Activated CD4-positive, alpha-beta T cell treated with anti-CD3 and anti-CD28 coated beads, Interleukin-2, amount 50 U/mL, for 24 hours (primary cell): ENCODE measurements at places on chromosomes 6 and 20.

- DNase-seq: no peak
Observed at GRCh38 chr20:30487947-30488926, 769.2 kb upstream of the DEFB115 start.

DNA sequence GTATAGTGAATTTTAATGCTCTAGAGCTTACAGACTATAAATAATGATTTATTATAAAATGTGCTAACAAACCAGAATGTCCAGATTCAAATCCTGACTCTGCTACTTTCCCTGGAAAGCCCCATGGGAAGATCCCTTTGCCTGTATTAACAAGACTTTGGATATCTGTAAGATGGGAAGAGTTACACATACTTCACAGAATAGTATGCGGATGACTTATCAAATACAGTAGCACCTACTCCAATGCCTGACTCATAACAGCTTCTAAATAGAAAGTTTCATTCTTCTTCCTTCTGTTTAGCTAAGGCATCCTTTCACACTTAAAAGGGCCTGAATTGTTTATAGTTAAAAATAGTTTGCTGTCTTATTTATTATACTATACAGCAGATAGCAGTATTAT, 166.3 kb downstream of the KCNQ5 start:
- no peak for DNase-seq

DNA sequence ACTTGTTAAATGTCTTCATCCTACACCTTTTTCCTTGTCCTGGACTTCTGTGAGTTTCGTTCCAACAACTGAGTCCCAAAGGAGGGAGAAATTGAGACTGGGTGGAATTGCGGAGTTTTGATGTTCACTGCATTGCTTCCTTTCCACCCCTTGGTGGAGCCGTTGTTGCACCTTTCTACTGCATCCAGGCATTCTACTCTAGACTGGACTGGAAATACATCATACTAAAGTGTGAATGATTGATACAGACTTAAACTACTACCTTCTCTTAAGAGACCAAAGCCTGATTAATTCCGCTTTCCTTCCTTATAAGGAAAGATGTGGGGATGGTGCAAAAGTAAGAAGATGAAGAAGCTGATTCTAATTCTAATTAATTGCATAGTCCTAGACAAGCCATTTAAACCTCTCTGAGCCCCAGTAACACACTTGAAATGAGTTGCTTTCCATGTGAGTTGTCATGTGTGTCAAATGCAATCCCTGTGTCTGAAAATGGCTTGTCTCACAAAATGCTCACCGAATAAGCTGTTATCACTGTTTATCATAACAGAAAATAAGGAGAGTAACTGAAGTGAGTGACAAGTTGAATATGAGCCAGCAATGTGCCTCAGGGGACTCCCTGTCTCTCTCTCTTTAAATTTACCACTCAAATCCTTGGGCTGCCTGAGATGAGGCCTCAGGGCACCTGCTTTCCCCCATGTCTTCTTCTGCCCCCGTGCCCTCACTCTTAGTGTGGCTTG, 338.3 kb upstream of the CHD6 start:
- no peak for DNase-seq

GRCh38 chr6:45112711-45113110, 215.4 kb upstream of the RUNX2 start:
- DNase-seq: no peak

DNA sequence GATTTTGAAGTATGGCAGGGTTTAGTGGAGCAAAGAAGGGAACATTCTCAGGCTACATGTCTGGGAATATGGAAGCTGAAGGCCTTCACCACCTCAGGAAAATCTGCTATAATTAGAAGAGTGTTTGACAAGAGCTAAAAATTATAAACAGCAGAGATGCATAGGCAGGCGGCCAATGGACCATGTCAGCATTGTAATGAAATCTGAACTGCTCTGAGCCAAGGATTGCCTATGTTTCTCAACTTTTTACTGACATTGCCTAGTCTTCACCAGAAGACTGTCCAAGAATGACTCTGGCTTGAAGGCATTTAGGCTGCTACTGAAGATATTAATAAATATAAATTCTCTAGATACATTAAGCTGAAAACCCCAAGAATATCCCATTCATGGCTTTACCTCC, 84.1 kb downstream of the C6orf52 start:
- no peak for DNase-seq

DNA sequence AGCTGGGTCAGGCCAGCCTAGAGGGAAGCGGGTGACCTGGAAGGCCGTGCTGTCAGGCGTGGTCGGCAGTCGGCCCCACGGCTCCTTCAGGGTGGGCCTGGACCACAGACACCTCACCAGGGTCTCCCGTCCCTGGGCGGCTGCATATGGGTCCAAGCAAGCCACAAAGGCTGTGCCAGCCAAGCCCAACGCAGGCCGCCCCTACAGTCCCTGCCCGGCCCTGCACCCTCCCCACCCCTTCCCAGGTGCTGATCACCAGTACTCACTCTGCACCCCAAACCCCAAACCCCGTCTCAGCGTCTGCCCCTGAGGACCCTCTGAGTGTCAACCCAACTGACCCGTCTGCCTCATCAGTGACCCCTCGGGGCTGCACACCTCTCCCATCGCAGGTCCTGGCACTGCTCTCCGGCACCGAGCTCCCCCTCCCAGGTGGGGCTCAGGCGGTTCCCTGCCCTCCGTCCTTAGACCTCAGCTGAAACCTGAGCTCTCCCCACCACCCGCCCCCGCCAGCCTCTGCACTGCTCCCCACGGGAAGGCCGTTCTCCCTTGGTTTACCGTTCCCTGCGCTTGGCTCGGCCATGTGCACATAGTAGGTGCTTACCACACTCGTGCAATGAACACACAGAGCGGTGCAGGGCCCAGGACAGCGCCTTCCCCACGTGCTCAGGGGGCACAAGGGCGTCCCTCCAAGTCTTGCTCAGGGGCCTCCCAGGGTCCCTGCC, 1.5 kb upstream of the PPDPF start:
- DNase-seq: no peak

- no peak for DNase-seq
Observed at GRCh38 chr6:170371588-170371987, 65.0 kb downstream of the FAM120B start.

- no peak for DNase-seq
Observed at GRCh38 chr6:72212686-72213085, 326.3 kb downstream of the RIMS1 start.

- DNase-seq: no peak
Observed at GRCh38 chr6:51790946-51791345, 296.5 kb downstream of the PKHD1 start.

DNA sequence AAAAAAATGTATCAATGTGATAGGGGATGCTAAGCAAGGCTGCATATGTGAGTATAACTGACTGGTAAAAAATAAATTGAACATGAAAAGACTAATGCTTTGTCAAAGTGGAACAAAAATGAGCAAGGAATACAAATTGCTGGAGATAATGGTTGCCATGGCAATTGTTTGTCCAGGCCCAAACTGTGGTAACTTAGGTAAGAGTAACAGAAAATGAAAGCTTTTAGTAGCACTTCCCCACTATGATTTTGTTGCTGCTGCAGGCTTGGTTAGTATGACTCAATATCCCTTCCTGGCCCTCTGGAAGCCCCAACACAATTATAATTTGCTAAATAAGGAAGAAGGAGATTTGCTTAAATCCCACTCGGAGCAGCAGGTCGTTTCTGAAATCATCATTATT, 577.1 kb downstream of the DOK5 start:
- no peak for DNase-seq

DNA sequence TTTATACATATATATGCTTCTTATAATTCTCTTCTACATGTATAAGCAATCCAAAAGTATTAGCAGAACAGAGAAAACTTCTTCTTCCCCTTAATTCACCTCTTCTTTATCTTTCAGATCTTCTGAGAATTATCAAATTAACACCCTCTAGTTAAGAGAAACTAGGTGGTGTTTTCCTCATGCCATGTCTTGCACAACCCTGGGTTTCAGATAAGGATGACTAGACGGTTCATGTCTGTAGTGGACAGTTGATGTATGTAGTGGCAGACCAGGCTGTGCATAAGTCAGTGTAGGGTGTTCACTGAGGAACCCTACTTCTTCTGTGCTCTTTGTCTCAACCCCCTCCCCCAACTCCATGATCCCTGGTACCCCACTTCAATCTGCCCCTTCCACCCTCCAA, 187.3 kb downstream of the SAMD5 start:
- no peak for DNase-seq

- DNase-seq: no peak
Observed at GRCh38 chr6:13709689-13710551, 1.7 kb downstream of the RANBP9 start.

DNA sequence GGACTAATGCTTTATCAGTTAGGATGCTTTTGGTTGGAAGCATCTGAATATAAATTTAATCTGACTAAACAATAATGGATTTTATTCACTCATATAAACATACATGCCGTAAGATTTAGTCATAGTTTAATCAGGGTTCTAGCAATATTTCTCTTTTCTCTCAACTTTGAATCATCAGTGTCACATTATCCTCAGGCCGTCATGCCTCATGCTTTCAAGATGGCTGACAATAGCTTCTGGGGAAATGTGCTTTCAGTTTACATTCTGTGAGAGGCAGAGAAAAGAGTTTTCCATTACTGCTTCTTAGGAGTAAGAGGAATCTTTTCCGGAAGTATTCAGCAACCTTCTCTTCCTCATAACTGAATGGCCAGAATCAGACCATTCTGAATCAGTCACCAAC, 162.2 kb downstream of the GJA1 start:
- DNase-seq: no peak

- no peak for DNase-seq
Observed at GRCh38 chr20:7025635-7026034, 258.1 kb downstream of the BMP2 start.

DNA sequence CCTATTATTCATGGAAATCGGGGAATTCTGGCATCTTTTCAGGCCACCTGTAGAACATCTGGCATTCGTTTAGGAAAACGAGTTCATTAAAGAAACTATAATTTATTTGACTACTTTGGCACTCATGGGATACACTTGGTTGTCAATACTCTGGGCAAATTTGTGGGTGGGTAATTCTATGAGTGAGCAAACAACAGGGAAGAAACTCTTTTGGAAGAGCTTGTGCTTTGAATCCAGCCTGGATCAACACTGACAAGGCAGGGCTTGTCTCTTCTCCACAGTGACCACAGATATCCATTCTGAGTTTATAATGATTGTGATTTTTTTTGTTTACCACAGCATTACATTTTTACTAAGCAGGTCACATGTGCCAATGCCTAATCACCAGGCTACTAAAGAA, 394.7 kb downstream of the THBS2 start:
- DNase-seq: no peak

GRCh38 chr20:50040432-50041245, 57.9 kb downstream of the SNAI1 start:
- DNase-seq: no peak

DNA sequence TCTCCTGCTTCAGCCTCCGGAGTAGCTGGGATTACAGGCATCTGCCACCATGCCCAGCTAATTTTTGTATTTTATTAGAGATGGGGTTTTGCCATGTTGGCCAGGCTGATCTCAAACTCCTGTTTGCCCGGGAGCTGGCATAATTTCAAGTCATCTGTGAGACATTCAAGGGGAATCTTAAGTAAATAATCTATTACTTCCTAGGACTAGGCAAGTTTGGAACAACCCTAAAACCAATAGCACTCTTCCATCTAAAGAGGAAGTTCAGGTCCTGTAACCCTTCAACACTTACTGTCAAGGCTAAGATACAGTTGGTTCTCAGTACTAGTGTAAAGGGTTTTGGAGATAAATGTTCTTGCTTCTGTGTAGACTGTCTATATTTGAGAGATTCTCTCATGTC, 267.8 kb upstream of the IRAK1BP1 start:
- no peak for DNase-seq

GRCh38 chr6:35048631-35049083, 92.5 kb downstream of the TCP11 start:
- no peak for DNase-seq

DNA sequence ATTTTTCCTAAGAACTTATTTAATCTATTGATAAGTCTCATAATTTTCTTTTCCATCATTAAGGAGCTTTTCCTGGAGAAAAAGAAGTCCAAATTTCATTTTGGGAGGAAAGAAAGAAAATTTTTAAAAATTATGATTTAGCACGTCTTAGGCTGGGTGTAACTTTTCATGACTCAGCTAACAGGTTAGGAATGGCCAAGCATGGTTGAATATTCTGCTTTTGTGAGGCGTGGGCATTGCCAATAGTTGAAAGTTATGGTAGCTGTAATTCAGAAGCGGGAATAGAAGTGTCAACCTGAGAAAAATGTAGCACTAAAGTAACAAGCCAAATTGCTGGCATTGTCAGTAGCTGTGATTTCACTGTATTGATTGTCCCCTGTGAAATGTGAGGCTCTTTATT, 77.2 kb upstream of the ARID1B start:
- no peak for DNase-seq

DNA sequence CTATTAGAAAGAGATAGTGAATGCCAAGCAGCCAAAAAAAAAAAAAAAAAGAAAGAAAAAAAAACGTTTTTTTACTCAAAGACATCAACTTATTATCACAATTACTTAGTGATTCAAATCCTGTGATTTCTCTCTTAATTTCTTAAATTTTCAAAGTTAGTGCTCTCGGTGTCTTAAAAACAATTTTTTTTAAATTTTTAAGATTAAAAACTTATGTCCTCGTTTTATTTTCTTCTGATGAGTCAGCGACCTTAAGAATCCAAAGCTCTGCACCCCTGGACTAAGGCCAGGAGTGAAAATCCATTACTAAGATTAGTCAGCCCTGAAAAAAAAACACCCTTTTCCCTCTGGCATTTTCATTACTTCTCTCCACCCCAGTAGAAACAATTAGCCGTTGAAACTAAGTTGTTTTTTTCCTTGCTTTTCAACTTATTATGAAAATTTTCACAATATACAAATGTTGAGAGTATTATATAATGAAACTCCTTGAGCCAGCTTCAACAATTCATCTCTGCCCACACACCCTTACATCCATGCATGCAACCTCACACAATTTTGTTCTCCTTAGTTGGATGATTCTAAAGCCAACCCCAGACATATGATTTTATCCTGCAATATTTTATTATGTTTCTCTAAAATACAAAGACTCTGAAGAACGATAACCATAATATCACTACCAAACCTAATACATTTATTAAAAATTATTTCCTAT, 85.6 kb upstream of the CARMIL1 start:
- no peak for DNase-seq

DNA sequence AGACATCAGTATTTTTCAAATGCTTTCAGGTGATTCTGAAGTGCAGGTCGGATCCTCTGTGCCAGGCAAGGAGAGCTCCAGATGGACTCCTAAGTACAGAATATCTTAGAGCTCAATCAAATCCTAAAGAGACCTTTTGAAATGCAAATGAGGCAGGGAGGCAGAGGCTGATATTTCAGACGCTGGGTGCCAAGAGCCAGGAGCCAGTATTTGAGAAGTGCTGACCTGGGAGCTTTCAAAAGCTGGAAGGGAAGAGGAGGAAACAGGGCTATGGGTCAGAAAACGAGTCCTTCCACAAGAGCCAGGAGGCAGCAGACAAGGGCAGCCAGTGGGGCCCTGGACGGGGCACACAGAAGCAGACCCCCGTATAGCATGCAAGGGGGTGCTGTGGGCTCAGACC, 46.1 kb upstream of the DSN1 start:
- no peak for DNase-seq

- DNase-seq: no peak
Observed at GRCh38 chr20:33719277-33719988, 677 bp downstream of the PXMP4 start.

GRCh38 chr6:28522594-28523240, 3.0 kb upstream of the GPX5 start:
- no peak for DNase-seq
